ENCODE measurements at places on chromosomes 1 and 21.

DNA sequence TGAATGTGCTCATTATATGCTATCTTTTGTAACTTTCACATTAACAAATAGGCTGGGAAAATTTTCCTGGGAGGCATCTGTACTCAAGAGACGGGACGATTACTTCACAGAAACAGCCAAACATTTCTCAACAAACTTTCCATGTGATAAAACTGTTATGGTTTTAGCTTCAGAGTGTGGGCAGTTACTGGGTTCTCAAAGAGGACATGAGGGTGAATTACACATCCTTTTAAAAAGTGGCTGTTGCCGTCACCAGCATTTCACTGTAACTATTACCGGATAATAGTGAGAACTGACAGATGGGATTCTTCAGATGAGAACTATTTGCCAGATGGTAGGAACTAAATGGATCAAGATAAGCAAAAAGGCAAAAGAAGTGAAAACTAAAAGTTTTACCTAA, 109.1 kb downstream of the APP start:
- DNase-seq: no peak

GRCh38 chr1:162902416-162902815, 41.4 kb upstream of the CCDC190 start:
- no peak for DNase-seq

- DNase-seq: peak; percentile 29
Measured at GRCh38 chr1:47675721-47676120, 237.9 kb downstream of the FOXD2 start.

- DNase-seq: no peak
Measured at GRCh38 chr1:23149114-23149513, 19.5 kb downstream of the LUZP1 start.

- no peak for DNase-seq
Measured at GRCh38 chr1:219773110-219773509, 155.2 kb downstream of the SLC30A10 start.

DNA sequence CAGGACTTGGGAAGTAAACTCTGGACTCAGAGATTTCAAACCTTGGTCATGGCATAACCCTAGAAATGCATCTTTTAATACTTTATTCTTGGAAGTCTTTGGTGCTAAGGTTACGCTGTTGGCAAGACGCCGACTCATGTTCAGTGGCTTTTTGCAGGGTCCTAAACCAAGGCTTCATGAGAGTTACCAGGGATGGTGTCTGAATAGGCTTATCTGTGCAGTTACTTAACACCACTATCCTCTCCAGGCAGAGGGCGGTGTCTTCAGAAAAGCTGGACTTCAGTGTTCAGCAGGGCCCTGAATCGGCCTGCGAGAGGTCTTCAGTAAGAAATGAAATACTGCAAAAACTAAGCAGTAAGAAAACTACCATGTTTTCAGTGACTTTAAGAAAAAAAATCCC, 58.3 kb downstream of the SIM2 start:
- no peak for DNase-seq

DNA sequence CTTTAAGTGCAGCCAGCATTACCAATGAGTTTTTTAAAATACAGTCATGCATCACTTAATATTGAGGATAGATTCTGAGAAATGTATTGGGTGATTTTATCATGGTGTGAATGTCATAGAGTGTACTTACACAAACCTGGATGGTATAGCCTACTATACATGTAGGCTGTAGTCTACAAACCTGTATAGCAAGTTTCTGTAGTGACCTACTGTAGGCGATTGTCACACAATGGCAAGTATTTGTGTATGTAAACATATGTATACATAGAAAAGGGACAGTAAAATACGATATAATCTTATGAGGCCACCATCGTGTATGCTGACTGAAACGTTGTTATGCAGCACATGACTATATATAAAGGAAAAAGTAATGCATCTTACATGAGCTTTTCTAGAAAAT, 48.2 kb downstream of the RPE65 start:
- DNase-seq: no peak

DNA sequence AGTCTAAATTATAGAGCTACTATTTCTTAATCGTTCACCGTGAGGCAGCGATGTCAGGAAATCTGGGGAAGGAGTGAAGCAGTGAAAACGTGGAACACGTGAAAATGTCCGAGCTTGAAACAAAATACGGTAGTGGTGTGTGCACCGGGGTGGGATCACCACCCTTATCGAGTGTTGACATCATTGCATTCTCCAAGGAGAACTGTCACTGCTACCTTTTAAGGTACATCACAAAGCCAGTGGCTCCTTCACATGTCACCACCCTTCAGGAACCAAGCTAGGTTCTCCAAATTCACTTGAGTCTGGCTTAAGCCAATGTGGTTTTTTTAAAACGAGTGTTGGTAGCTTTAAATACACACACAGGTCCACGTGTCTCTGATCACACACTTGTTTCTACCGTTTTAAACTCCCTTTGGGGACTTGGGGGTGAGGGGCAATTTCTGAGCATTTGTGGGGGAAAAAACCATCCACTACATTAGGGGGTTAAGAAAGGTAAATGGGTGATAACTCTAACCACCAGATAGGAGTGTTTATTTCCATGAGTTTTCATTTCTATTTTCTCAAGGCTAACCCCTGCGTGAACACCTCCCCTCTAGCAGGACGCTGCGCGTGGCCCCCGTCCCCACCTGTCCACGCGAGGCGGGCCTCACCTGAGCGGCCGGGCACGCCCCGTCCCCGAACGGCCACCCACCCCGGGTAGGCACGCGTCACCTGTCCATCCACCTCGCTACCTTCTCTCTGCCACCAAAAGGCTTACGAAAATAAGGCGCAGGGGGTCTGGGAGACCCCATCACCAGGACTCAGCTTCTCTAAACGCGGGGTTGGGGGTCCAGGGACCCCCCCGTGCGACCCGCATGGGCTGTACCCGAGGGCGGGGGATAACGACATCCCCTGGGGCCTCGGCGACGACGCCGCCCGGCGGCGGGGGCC, 978 bp downstream of the PRDM15 start:
- DNase-seq: no peak

DNA sequence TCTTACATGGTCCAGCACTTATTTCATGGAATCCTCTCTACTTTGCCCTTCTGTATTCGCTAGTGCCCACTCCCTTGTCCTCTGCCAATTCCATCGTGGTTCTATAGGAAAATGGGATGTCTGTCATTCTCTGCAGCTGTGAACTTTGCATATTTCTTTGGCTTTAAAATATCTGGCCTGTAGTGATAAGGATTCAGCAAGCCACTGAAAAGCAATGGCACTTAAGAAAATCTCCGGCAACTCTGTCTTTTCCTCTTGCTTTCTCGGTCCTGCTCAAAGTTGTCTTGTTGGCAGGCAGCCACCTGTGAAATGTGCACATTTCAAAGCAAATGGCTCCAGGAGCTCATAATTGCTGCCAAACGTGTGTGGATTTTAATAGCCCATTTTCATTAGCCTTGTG, 91.8 kb downstream of the CHD1L start:
- no peak for DNase-seq

DNA sequence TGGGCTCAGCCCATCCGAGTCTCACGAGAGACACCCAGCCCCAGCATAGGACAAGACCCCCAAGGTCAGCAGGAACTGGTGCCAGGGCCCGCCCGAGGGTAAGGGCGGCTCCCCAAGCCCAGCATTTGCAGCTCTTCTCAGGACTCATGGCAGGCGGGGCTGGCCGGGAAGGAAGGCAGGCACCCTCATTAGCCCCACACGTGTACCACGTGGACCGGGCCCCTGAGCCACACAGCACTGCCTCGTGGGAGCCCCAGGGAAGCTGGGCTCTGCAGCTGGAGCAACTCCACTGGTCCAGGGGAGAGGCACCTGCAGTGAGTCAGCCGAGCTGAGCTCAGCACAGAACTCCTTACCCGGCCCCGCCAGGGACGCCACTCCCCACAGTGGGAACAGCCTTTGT, 97.7 kb upstream of the IFFO2 start:
- no peak for DNase-seq

- DNase-seq: no peak
Measured at GRCh38 chr1:183515002-183515689, 42.8 kb downstream of the SMG7 start.

Measured in ecto neural progenitor cell (in vitro differentiated cells).